ENCODE measurements at places on chromosomes 5 and 9.

GRCh38 chr5:175501759-175502158 is 23.4 kb downstream of the SFXN1 start:
- no peak for ATAC-seq

GRCh38 chr9:91071184-91071990 is 269.8 kb downstream of the SYK start:
- ATAC-seq = peak; percentile 70

- ATAC-seq = no peak
Measured at GRCh38 chr5:134879456-134879855, 5.3 kb downstream of the TXNDC15 start.

DNA sequence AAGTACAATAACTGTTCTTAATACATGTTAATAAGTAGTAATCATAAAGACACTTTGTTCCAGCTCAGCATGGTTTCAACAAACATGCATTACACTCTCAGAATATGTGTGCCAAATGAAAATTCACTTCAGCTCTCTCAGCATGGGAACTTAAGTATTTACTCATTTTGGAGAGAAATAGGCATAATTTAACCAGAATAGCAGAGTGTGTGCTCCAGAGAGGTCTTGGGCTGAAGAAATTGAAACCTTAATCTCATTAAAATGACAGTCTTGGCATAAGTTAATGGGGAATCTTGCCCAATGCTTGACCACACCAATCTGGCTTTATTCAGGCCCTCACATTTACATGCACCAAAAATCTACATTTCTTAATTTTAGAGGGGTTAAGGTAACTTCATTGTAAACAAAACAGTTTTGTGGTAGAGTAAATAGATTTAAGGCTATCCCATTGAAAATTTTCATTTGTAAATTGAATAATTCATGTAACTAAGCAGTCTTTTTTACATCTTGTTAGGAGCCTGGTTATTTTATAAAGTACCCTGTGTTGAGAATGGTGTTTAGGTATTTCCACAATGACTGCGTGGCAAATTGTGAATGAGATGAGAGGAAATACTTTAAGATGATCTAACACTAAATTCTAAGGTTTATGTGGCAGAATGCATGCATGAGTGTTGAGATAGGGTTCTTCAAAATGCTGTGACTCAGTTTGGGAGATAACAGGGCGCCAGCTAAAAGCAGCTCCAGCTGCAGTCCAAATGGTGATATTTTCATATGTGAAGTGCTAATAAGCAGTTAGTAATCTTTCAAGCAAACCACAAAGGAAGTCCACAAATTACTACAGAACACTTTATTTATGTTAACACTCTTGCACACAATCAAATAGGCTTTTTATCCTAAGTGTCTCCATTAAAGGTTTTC is 11.3 kb upstream of the LOX start:
- ATAC-seq = no peak

GRCh38 chr9:138024831-138025291 is 147.3 kb downstream of the CACNA1B start:
- ATAC-seq = no peak

DNA sequence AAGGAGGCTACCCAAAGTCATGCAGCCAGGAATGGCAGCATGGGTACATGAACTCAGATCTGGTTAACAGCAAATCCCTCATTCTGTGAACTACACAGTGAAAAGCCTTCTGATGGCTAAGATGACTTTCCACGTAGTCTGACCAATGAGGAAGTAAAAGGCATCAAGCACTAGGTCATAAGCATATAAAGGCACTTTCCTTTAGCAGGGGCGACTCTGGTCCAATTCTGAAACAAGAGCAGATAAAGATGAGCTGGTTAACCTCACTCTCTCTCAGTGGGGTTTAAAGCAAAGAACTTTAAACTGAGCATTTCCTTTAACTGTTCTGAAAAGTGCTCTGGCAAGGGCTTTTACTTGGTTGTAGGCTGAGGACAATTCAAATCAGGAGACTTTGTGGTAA is 21.1 kb downstream of the PSMB7 start:
- no peak for ATAC-seq

DNA sequence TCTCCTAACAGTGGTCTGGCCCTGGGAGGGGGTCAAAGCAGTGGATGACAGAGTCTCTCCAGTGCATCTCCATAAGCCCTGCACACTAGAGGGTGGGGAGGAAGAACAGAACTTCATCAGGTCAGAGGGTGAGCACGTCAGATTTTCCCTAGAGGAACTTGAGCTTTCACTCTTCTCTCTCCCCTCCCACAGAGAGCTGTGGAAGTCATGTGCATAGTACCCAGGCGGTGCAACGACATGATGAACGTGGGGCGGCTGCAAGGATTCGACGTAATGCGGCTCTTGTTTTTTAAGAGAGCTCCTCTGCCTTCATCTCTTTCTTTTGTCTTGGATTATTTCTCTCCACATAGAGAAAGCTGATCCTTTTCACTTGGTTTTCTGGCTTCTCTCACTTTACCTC is 100.2 kb upstream of the OTULINL start:
- no peak for ATAC-seq

DNA sequence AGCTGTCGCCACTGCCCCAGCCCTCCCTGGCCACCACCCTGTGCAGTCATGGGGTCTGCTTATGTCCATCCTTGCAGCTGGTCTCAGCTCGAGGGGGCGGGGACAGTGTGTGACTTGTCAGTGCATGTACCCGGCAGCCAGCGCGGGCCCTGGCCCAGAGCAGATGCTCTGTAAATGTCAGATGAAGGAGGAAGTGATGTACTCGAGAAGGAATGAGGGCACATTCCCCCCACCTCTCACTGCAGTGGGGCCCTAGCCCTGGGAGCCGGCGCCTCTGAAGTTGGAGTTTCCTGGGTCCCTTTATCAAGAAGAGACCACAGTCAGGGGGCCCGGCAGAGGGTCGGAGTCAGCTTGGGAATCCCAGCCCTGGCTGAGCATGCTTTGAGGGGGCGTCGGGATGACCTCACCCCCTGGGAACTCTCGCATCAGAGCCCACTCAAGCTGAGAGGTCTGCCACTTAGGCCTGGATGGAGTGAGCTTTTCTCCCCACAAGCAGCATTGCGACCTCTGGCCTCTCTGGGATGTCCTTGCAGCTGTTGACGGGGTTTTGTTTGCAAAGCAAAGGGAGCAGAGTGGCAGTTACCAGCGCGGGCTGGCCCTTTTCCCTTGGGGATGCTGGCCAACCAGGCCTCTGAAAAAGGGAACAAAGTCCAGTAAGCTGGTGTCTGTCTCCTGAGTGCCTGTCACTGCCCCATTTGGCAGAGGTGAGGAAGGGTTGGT is 19.0 kb downstream of the NEURL1B start:
- peak; percentile 68 for ATAC-seq

DNA sequence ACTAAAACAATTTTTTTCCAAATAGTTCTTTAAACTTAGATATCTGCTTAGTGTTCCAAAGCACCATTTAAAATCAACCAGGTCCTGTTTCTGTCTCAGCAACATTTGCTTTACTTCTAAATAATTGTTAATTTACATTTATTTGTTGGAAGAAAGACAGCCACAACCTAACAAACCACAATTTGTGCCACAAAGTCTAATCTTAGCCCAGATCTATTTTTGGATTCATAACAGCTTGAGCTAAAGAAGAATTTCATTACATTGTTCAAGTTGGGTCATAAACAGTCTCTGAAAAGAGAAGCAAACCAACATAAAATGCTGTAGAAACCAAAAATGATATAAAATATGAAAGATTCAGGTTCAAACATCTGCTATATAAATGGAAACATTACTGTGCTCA is 24.4 kb downstream of the MLLT3 start:
- ATAC-seq = no peak

DNA sequence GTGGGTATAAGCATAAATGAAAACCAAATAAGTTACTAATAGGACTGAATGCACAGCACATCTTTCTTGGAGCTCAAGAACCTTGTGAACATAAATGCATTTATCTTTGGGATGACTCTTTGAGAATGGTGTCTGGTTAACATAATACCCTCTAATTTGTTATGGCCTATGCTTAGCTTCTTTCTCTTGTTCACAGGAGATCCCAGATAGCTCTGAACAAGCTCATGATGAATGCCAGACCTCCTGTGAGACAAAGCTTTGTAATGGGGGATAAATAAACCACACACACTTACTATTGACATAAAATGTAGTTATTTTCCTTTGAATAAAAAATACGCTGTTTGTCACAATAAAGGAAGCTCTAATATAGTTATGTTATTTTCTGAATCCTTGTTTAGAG is 111.5 kb downstream of the PSAT1 start:
- no peak for ATAC-seq

GRCh38 chr5:16465544-16466432 is at the start of gene ZNF622:
Gene ZNF622, minus strand, starts transcription at chr5:16465800. Its CDS starts 135 bp downstream, at chr5:16465665.
- ATAC-seq = peak; percentile 97

GRCh38 chr5:174834081-174834480 is 109.7 kb downstream of the MSX2 start:
- ATAC-seq = no peak

GRCh38 chr5:168424594-168425323 is 61.5 kb upstream of the RARS1 start:
- ATAC-seq = no peak

GRCh38 chr9:88777498-88778312 is 213.6 kb upstream of the S1PR3 start:
- ATAC-seq = no peak

GRCh38 chr9:5191985-5192384 is 6.5 kb upstream of the INSL6 start:
- no peak for ATAC-seq

- ATAC-seq = no peak
Measured at GRCh38 chr9:13501018-13501417, 221.5 kb upstream of the MPDZ start.

Measured in stimulated activated memory B cell treated with anti-CD40 and anti-IgM and Interleukin-4, amounts not matched to agents 10 μg/mL and 1 μg/mL and 100 μg/mL, for 72 hours (primary cell).